Colonic mucosa (tissue), 4 donors: ENCODE measurements at places on chromosomes 5 and 9. TPM values are rescaled to one million over a fixed set of nuclear protein-coding genes. Genes with fewer than 3 reads are reported as not detected.

GRCh38 chr5:99438619-99439018 is 509.8 kb upstream of the CHD1 start:
- H3K4me1 ChIP-seq, result no peaks in the 10 kb centered on the region
- H3K4me3 ChIP-seq, result no peak overlapping the region
- DNase-seq, result no peak

DNA sequence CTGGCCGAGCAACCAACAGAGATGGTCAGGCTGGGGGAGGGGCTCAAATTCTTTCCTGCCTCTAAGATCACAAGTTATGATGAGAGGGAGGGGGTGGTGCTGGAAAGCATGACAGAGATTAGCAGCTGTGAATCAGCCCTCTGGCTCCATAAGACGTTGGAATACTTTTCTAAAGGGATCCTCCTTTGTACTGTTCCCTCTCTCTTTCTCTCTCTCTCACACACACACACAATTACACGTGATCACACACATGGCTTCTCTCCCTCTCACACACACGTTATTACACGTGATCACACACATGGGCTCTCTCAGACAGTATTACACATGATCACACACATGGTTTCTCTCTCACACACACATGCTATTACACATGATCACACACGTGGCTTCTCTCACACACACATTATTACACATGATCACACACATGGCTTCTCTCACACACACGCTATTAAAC is at the start of gene SLC45A2:
SLC45A2 (minus strand) TSS at position 23 of the 454 bp plus-strand sequence. CDS start 110 bp downstream, outside the sequence.
- H3K36me3 ChIP-seq, result peaks cover 6% of the 10 kb centered on the region
- DNase-seq, result no peak
- no peaks in the 10 kb centered on the region for H3K4me1 ChIP-seq
- H3K4me3 ChIP-seq, result no peak within 1 kb of the TSS
- H3K27ac ChIP-seq, result no peak within 1 kb of the TSS
- H3K27me3 ChIP-seq, result no peaks in the 10 kb centered on the region

DNA sequence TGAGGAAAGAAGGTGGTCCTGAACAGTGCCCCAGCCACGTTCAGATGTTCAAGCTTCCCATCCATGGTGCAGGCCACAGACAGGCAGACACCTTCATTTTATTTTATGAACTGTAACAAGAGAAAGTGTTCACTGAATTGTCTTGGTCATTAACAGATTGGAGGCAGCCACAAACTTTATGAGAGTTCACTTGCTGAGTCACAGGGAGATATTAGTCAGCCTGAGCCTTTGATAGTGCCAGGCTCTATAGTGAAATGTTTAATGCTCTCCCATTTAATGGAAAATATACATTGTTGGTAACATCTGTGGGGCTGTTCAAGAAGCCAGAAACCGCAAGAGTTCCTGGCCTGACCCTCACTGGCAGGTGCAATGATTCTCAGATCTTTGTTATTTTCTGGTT is 237.0 kb downstream of the TENT4A start:
- H3K27me3 ChIP-seq, result no peaks in the 10 kb centered on the region
- DNase-seq, result no peak
- H3K4me3 ChIP-seq, result no peak overlapping the region
- no peak overlapping the region for H3K27ac ChIP-seq
- H3K4me1 ChIP-seq, result no peaks in the 10 kb centered on the region

DNA sequence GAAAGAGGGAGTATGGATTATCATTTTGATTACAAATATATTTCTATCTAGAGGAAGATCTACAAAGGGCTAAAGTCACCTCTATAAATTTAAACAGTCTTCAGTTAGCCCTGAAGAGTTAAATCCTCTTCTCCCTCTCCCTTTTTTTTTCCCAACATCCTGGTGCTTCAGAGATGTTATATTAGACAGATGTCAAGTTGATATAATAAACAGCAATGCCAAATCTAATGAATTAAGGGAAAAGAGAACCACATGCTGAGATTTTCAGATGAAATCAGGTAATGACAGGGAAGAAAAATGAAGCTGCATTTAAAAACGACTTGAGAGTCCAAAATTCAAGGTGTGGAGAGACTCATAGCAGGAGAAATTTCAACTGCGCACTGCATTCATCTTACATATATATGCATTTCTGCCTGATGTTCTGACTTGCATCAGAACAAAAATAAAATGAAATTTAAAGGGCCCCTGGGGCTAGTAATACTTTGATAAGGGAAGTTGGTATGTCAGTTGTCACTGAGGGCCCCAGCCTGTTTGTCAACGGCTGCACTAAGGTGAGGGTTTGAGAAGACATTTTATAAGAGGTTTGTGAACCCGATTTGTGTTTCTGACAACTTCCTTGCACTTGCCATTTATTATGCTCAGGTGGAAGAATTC is 338.9 kb upstream of the PANK3 start:
- no peaks in the 10 kb centered on the region for H3K27me3 ChIP-seq
- DNase-seq, result no peak
- H3K27ac ChIP-seq, result no peak overlapping the region
- no peak overlapping the region for H3K4me3 ChIP-seq

DNA sequence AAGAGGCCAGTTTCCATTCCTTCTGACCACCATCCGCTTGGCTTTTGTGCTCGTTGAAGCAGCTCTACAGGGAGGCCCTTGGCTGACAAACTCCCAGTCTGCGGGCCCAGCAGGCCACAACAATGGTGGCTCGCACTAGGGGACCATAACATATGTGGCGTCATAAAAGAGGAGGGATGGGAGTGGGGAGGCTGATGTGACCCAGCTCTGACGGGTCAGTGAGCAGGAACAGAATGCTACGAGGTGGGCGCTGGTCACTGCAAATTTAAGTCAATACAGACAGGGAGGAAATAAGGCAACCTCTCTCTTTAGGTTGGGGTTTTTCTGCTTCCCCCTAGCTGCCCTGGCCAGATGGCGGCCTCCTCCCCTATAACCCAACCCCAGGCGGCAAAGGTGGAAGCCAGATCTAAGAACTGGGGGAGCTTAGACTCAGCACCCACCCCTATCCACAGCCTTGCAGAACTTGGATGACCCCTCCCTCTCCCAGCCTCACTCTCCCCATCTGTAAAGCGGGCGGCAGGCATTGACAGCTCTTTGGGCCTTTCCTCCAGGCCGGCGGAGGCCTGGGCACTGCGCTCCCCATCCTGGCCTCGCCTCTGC is 778 bp downstream of the FRRS1L start:
- no peaks in the 10 kb centered on the region for H3K36me3 ChIP-seq
- DNase-seq, result no peak
- no peaks in the 10 kb centered on the region for H3K4me1 ChIP-seq
- H3K27me3 ChIP-seq, result peaks cover 8% of the 10 kb centered on the region
- H3K27ac ChIP-seq, result no peak overlapping the region
- H3K4me3 ChIP-seq, result no peak overlapping the region

DNA sequence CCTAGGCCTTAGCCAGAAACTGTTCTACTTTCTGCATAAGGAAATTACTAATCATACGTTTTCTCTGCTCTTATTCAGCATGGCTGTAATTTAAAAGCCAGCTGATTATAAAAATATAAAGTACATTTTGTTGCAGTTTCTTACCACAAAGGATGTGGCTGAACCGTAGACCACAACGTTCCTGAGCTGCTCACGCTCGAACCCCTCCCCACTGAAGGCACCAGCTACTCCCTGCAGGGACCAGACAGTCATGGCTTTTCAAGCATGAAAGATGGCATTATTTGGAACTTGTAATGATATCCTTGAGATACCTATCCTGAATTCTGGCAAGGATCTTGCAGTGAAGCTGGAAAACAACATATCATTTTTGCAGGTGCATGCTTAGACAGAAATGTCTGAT is 91.8 kb upstream of the DMRT1 start:
- no peaks in the 10 kb centered on the region for H3K4me1 ChIP-seq
- no peak for DNase-seq
- H3K27me3 ChIP-seq, result no peaks in the 10 kb centered on the region
- no peak overlapping the region for H3K27ac ChIP-seq
- no peak overlapping the region for H3K4me3 ChIP-seq

- no peak overlapping the region for H3K27ac ChIP-seq
- no peaks in the 10 kb centered on the region for H3K4me1 ChIP-seq
- no peak overlapping the region for H3K4me3 ChIP-seq
- H3K27me3 ChIP-seq, result no peaks in the 10 kb centered on the region
These were observed 970.9 kb upstream of the NUDT12 start for GRCh38 chr5:104533498-104533897.

Gene ATP6V0E1
- 194 TPM for total RNA-seq

Gene PLAC8L1
- not detected for total RNA-seq

Gene IRX2
- 0.12 TPM for total RNA-seq
